ENCODE measurements at places on chromosomes 16 and 17. TPM values are rescaled to one million over a fixed set of nuclear protein-coding genes. Genes with fewer than 3 reads are reported as not detected.

Gene OR4D1
- 2.2 TPM for total RNA-seq

Gene COG1
- total RNA-seq: 76.2 TPM

Gene FOXN1
- not detected for total RNA-seq

Gene TM4SF5
- total RNA-seq: not detected

Gene SNAI3
- total RNA-seq: 15.7 TPM

Gene KRT34
- not detected for total RNA-seq

Gene AGRP
- total RNA-seq: not detected

Gene CD300LG
- not detected for total RNA-seq

Gene FBXW10B
- total RNA-seq: 0.26 TPM

Gene CD300A
- 27.6 TPM for total RNA-seq

DNA sequence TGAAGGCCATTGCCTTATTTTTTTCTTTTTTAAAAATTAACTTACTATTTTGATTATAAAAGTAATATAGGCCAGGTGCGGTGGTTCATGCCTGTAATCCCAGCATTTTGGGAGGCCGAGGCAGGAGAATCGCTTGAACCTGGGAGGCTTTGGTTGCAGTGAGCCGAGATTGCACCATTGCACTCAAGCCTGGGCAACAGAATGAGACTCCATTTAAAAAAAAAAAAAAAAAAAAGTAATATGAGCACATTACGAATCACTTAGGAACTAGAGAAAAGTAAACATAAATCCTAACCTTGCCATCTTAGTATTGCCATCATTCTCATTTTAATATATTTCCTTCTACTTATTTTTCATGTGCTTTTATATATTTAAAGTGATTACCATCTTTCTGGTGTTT, 12.9 kb upstream of the TACO1 start:
- DNase-seq: no peak
- peaks cover 13% of the 10 kb centered on the region for H3K4me1 ChIP-seq
- H3K27ac ChIP-seq: no peak overlapping the region
- no peak overlapping the region for H3K4me3 ChIP-seq
- H3K27me3 ChIP-seq: no peaks in the 10 kb centered on the region

- H3K4me1 ChIP-seq: peaks cover 29% of the 10 kb centered on the region
- no peaks in the 10 kb centered on the region for H3K27me3 ChIP-seq
Measured at GRCh38 chr17:77178050-77178449, 37.3 kb downstream of the SEC14L1 start.

DNA sequence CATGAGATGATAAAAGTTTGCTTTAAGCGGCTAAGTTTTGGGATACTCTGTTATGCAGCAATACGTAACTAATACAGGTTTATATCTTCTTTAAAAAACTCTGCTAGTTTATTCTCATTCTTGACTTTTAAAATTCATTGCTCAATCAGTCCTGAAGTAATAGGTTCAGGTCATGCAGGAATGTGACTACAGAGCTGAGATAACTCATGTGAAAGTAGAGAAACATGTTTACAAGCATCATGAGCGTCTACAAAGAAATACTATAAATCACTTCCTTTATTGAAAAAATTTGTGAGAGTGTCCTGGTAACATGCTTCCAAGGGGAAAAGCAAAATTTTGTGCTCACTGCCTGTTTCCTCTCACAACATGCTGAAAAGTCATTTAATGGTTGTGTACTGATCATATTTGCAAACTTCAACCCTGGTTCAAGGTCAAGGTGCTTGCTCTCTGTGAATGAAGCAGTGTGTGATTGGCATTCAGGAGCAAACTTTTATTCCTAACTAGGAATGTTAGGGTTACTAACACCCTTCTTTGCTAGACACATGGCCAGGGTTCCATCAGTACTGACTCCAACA, 12.5 kb upstream of the TMIGD1 start:
- H3K27ac ChIP-seq: no peak overlapping the region
- no peaks in the 10 kb centered on the region for H3K36me3 ChIP-seq
- H3K4me1 ChIP-seq: no peaks in the 10 kb centered on the region
- H3K27me3 ChIP-seq: no peaks in the 10 kb centered on the region
- H3K4me3 ChIP-seq: no peak overlapping the region

GRCh38 chr16:80573700-80574120, 32.9 kb downstream of the DYNLRB2 start:
- no peak overlapping the region for H3K27ac ChIP-seq

DNA sequence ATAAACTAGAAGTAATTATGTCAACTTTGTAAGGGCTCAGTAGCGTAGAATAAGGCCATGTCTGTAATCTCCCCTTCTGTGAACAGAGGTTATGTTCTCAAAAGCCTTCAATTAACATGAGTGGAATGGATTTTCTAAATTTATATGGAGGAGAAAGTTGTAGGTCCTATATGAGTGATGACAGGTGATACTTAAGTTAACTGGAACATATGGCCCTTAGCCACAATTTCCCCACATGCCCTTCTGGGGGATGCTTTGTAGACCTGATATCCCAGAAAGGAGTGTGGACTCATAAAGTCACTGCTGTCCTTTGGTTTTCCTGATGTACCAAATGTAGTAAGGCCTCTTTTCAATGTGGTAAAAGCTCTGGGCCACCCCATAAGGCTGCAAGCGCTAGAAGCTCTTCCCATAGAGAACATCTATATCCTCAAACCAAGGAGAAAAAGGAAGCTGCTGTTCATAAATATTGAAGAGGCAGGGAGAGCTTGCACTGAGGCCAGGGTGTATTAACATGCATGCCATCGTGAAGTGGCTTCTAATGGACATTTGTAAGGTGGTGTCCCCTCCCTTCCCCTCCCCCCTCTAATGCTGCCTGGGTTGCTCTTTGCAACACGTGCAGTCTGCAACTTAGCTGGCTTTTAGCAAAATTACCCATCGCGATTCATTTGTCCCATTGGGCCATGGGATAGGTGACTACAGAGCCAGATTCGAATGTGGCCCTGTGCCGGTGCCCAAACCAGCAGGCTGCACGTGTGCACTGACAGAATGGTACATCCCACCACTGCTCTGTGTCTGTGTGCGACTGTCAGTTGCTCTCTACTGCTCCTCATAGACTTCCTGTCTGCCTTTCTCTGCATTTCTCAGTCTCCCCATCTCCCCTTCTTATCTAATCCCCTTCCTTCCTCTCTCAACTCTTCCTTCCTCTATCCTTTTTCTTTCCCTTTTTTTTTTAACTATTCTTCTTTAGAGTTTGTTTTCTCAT, 269.0 kb downstream of the WWOX start:
- H3K27ac ChIP-seq: no peak overlapping the region
- H3K36me3 ChIP-seq: no peaks in the 10 kb centered on the region
- DNase-seq: no peak
- H3K4me3 ChIP-seq: no peak overlapping the region
- H3K4me1 ChIP-seq: no peaks in the 10 kb centered on the region

DNA sequence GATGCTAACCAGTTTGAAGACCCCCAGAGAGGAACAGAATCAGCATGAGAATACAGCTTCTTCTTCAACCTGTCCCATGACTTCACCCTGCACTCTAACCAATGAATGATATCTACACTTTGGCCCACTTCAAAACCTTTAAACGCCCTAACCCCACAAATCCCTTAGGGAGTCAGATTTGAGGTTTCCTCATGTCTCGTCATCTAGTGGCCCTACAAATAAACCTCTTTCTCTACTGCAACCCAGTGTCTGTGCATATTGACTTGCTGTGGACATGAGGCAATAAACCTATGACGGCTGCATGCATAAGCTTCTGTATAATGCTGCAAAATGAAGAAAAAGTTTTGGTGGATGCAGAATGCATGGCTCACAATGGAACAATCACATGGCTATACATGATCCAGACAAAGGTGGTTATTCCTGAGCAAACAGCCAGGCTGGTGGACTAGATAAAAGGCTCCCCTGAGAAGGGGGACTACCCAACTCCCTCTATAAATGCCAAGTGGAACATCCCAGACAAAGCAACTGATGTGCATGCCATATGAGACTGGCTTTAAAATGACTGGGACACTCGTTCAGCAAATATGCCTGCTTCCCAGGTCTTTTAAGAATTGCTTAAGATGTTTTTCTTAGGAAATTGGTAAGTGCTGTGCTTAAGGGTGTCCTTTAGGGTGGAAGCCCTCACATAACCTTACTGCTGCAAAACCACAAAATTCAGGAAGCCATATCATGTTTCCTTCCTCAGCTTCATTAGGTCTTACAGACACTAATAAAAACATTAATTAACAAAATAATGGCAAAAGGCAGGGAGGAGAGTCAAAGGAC, 12.2 kb downstream of the N4BP1 start:
- H3K4me1 ChIP-seq: peaks cover 64% of the 10 kb centered on the region
- H3K4me3 ChIP-seq: no peak overlapping the region
- H3K27ac ChIP-seq: no peak overlapping the region
- no peaks in the 10 kb centered on the region for H3K36me3 ChIP-seq

DNA sequence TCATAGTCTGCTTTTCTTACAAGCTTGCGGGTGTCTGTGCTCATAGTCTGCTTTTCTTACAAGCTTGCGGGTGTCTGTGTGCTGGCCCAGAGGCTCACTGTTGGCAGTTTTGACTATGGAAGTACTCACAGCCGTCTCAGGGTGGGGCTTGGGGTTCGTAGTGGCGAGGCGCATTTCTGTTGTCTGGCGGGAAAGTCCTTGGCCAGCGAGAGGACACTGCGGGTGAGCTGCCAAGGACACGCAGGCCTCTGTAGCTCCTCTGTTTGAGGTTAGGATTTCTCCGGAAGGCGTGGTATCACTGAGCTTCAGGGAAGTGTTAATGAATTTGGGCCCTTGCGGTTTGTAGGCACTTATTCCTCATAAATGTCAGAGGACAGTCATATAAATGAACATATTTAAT, 13.5 kb downstream of the TBCD start:
- DNase-seq: no peak
- H3K4me1 ChIP-seq: no peaks in the 10 kb centered on the region
- H3K36me3 ChIP-seq: peaks cover 24% of the 10 kb centered on the region
- no peak overlapping the region for H3K4me3 ChIP-seq
- H3K27ac ChIP-seq: no peak overlapping the region
- no peaks in the 10 kb centered on the region for H3K27me3 ChIP-seq

DNA sequence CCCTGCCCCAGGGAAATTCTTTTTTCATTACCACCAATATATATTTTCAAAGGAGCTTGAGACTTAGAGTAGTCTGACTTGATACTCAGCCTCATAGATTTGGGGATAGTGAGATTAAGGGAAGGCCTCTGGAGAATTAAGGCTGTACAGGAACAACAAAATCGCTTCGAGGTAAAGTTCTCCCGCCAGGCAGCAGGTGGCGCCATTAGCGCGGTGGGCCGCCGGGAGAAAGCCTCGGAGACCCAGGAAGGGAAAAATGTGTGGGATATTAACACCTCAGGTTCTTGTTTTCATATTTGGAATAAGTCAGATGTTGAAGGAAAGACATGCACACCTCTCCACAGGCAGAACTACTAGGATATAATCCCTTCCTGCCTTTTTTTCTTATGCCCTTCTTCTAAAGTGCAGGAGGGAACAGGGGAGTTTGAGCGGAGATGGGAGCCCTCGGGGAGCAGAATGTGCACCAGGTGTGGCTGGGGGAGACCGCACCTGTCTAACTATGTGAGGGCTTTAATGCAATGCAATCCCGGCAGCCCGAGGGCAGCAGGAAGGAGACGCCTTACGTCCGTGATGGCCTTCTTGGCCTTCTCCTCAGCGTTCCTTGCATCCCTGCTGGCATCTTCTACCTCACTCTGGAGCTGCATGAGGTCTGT, 25.9 kb downstream of the MYH3 start:
- H3K36me3 ChIP-seq: no peaks in the 10 kb centered on the region
- no peaks in the 10 kb centered on the region for H3K4me1 ChIP-seq
- no peak overlapping the region for H3K27ac ChIP-seq
- no peak overlapping the region for H3K4me3 ChIP-seq
- no peaks in the 10 kb centered on the region for H3K27me3 ChIP-seq

DNA sequence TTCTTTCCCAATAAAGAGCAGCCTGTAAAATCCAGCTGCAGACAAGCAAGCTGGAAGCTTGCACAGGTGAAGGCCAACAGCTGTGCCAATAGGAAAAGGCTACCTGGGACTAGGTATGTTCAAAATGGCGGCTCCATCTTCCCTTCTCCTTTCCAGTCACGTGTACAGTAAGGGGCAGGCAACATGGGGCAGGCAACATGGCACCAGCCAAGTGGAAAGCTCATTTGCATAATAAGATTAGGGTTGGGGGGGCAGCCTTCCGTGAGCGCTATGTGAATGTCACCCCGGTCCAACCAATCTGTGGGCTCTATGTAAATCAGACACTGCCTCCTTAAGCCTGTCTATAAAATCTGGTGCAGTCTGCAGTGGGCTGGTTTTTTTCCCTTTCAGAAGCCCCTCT, 31.3 kb downstream of the TVP23A start:
- no peaks in the 10 kb centered on the region for H3K27me3 ChIP-seq
- no peaks in the 10 kb centered on the region for H3K4me1 ChIP-seq

DNA sequence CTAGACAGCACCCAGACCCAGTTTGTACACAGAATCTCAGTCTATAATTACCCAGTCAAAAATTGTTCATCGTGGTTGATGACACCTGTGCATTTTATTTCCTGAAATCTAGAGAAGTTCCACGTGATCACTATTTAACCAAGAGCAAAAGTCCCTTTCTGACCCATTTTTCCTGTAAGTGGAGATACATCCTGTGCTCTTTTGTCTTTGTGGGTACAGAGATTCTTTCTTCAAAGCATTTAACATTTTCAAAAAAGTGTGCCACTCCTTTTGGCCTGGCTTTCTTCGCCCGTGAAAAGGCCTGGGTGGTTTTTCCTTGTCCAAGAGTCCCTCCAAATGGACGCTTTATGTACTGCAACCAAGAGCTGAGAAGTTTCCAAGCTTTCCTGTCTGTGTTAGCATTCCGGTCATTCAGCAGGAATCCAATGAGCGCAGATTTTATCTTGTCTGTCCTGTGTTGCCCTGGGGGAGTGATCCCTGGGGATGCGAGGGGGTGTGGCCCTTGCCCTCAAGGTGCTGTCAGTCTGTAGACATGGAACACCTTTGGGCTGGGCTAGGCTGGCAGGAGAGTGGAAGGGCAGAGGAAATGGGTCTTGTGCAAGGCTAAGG, 161.1 kb upstream of the CACNG5 start:
- no peaks in the 10 kb centered on the region for H3K27me3 ChIP-seq
- H3K4me1 ChIP-seq: peaks cover 43% of the 10 kb centered on the region
- peak; percentile 75 for DNase-seq
- no peaks in the 10 kb centered on the region for H3K36me3 ChIP-seq
- peak overlapping the region; percentile 64 for H3K27ac ChIP-seq

DNA sequence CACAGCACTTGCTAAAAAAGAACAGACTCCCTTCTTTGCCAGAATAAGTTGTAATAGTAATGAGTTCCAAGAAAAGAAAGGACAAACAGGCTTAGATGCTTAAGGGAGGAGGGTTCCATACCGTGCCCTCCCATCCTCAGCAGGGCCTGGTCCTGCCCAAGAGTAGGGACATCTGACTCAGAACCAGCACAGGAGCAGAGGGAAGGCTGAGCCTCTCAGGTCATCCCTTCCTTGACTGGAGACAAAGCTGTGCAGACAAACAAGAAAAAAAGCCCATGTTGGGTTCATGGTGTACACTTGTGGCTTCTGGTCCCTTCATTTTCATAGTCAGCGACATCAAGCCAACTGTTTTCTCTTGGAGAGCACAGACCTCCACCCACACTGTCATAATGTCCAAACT, 44.2 kb upstream of the NDRG4 start:
- no peak overlapping the region for H3K4me3 ChIP-seq
- H3K27me3 ChIP-seq: no peaks in the 10 kb centered on the region
- no peak overlapping the region for H3K27ac ChIP-seq
- no peak for DNase-seq
- no peaks in the 10 kb centered on the region for H3K4me1 ChIP-seq
